Ovary (tissue), 10 donors: ENCODE measurements at places on chromosomes 3 and 15.

DNA sequence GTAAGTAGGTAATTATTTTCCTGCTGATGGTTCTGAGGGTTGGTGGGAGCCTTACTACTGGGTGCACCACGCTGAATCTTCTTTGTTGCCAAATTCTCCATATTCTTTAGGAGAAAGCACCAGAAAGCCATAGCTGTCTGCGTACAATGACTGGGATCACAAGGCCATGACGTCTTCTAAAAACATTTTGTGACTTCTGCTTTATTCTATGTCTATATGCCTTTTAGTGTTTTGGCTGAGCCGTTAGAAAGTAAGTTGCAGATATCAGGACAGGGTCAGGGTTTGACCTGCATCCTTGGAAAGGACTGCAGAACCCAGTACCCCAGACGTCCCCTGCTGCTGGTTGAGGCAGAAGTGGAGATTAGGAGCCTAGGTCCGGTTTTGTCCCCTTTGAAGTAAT is 95.6 kb downstream of the DNASE1L3 start:
- DNase-seq = no peak

DNA sequence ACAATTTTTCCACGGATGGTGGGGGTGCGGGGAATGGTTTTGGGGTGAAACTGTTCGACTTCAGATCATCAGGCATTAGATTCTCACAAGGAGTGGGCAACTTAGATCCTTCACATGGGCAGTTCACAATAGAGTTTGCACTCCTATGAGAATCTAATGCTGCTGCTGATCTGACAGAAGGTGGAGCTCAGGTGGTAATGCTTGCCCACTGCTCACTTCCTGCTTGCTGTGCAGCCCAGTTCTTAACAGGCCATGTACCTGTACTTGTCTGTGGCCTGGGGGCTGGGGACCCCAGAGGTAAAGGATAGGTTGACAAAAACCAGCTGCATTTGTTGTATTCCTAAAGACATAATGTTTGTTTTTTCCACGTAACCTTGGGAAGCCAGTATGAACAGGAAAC is 16.0 kb downstream of the DZIP3 start:
- DNase-seq = no peak

GRCh38 chr3:46972396-46972795 is 4.1 kb downstream of the CCDC12 start:
- DNase-seq = no peak

- no peak for DNase-seq
These were observed 11.4 kb downstream of the PPP1R2 start for GRCh38 chr3:195531683-195532082.

- no peak for DNase-seq
These were observed 35.8 kb upstream of the ATOSA start for GRCh38 chr15:52714968-52715367.

DNA sequence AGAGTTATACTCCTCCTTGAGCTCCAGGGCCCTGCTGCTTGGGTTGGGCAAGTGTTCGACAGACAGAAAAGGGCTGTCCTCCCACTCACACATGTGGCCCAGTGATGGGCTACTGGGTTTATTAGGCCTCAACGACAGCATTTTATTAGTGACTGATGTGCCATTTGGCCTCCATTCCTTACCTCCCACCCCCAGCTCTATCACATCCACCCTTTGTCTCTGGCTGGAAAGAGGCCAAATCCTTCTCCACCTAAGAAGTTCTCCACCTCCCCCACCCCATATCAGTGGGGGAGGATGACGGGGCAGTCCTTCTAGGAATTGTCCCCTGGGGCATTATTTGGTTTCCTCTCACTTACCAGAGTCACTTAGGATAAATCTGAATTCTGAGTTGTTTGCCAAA is 57.1 kb upstream of the WNT5A start:
- DNase-seq = no peak

DNA sequence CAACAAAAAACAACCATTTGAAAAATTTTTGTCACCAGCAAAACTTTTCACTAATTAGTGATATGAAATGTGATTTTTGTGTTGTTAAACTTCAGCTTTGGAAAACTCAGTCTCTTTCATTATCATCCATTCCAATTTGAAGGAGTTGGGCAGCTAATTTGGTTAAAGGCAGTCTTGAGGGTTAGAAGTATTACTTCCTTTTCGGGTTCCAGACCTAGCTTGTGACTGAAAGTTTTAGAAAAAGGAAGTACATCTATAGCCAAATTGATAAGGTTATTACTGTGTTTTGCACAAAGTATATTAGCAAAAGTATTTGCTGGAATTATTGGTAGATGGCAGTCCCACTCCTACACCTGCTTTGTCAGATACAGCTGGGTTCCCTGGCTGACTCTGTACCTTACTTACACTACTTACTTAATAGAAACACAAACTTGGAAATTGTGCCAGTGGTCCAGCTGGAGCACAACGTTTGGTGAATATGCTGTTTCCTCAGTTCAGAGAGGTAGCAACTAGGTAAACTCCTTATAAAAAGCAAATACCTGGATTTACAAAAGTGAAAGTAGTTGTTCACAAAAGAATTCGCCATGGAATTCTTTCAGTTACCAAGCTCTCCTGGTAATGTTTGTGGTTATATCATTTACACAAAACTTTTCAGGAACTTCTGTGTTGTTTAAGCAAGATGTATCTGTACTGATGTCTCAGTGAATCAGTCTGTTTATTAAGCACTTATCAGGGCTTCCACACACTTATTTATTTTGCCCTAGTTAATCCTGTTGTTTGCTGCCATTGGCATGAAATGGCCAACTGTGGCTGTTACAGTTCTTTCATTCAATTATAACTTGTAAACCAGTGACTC is 31.6 kb downstream of the TIPARP start:
- no peak for DNase-seq

GRCh38 chr3:87219611-87220010 is 7.5 kb upstream of the CHMP2B start:
- DNase-seq = no peak

- no peak for DNase-seq
These were observed 18.2 kb downstream of the EIF3J start for GRCh38 chr15:44554934-44555723.

DNA sequence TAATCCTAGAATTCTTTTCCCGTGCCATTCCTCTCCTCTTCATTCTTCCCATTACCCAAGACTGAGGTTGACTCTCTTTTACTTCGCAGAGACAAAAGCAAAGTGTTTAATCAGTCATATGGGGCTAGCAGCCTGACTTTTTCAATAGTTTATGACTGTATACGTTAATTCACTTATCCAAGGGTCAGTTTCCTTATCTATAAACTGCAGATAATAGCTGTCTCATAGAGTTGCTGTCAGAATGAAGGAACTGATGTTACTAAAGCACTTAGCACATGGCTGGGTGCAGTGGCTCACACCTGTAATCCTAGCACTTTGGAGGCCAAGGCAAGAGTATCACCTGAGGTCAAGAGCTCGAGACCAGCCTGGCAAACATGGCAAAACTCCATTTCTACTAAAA is 43.5 kb upstream of the ULK4 start:
- no peak for DNase-seq

DNA sequence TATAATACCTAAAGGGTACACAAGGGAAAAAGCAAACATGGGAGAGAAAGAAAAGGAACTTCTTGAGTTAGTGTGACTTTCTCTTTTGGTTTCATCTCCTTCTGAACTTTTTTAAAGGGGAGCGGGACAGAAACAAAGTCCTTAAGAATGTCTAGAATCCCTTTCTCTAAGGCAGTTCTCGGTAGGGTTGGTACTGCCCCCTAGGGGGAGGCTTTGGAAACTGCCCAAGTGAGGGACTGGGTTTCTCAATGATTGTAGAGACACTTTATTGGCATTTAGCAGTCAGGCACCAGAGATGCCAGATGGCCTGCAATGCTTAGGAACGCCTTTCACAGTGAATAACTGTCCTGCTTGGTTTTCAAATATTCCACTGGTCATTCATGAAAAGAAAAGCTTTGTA is 172.7 kb downstream of the WDR72 start:
- DNase-seq = no peak

DNA sequence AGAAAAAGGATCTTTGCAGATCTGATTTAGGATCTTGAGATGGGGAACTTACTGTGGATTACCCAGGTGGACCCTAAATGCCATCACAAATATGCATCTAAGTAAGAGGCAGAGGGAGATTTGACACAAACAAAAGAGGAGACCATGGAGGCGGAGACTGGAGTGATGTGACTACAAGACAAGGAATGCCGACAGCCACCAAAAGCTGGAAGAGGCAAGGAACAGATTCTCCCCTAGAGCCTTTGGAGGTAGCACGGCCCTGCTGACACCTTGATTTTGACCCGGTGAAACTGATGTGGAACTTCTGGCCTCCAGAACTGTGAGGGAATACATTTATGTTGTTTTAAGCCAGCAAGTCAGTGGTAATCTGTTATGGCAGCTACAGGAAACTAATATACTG is 44.0 kb downstream of the GASK1A start:
- no peak for DNase-seq

DNA sequence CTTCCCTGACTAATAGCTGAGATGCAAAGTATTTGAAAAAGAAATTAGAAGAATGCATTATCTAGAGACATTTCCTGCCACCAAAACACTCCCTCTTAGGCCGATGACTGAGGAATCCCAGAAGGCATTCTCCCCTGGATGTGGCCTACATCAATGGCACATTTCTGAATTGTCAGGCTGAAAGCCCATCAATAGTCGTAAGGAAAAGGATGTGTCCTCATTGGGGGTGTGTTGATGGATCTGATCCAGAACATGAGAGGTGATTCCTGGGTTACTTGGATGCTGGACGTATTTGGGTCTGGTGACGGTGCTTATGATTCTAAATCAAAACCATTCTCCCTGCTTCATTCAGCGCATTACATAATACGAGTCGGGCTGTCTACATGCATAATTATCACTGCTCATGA is 216.9 kb upstream of the CDIN1 start:
- no peak for DNase-seq

DNA sequence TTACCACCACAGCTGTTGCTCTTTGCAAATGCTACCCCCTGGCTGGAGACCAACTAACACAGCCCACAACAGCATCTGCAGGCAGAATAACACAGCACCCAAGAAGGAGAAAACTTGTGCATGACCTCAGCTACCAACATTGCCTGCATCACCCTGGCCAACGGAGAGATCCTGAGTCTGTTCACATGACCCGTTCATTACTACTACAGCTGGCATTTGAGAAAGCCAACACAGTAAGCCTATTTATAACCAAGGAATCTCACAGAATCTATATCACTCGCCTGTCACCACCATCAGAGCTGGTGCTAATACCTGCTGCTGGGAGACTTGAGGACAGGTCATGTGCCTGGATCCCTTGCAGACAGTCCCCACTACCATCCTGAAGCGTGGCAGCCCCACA is 215.2 kb downstream of the POLQ start:
- DNase-seq = no peak

GRCh38 chr3:43998836-43999727 is 242.6 kb upstream of the TOPAZ1 start:
- DNase-seq = no peak

DNA sequence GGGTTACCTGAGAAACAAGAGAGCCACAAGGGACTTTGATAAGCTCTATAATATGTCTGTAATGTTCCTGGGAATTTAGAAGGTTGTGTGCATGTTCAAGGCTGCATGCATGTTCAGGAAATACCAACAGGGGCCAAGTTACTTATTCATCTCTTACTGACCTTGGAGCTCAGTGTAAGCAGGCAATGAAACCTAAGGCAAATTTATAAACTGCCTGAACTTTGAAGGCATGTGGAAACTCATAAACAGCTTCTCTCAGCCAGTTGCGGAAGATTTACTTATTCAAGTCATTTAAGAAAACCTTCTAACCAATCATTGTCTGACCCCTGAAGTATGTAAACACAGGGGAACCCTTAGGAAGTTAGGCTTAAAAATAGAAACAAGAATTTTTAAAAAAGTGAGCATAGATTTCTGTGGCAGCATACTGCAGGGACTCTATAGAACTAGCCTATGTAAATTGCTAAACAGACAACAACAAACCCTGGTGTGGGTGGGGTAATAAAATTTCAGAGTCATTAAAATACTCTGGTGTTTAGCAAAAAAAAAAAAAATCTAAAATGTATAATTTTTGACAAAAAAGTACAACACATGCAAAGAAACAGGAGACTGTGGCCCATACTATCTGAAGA is 57.2 kb downstream of the SLC15A2 start:
- no peak for DNase-seq

- no peak for DNase-seq
These were observed 120.0 kb downstream of the DUT start for GRCh38 chr15:48451241-48451640.

GRCh38 chr3:123401836-123402530 is 46.9 kb downstream of the ADCY5 start:
- DNase-seq = no peak

- no peak for DNase-seq
These were observed 13.5 kb downstream of the SPTBN5 start for GRCh38 chr15:41880156-41880877.

GRCh38 chr15:96093063-96093462 is 237.4 kb upstream of the NR2F2 start:
- DNase-seq = no peak

- no peak for DNase-seq
These were observed 34.4 kb downstream of the SUCLG2 start for GRCh38 chr3:67619991-67620390.

GRCh38 chr3:133891662-133892378 is 3.9 kb downstream of the RAB6B start:
- no peak for DNase-seq

- no peak for DNase-seq
These were observed 38.4 kb upstream of the RBM5 start for GRCh38 chr3:50050361-50050760.

- DNase-seq = no peak
These were observed 73.7 kb downstream of the TM2D3 start for GRCh38 chr15:101578443-101578894.

- no peak for DNase-seq
These were observed 130.9 kb upstream of the SATB1 start for GRCh38 chr3:18556001-18556408.

DNA sequence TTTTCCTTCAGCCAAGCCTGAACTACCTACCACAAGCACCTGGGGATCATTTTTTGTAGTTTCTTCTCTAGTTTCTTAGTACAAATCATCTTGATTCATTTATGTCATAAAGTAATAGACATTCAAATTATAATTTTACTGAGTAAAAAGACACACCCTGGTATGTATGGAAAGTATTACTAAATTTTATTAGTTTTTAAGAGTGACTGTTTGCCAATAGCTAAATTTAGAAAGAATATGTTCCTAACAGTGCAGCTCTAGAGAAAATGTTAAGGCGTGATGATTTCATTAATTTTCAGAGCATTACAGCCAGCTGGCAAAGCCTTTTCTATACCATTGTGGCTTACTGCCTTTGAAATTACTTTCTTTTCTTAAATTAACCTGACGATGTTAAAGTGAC is 612.0 kb upstream of the KCNMB2 start:
- no peak for DNase-seq

DNA sequence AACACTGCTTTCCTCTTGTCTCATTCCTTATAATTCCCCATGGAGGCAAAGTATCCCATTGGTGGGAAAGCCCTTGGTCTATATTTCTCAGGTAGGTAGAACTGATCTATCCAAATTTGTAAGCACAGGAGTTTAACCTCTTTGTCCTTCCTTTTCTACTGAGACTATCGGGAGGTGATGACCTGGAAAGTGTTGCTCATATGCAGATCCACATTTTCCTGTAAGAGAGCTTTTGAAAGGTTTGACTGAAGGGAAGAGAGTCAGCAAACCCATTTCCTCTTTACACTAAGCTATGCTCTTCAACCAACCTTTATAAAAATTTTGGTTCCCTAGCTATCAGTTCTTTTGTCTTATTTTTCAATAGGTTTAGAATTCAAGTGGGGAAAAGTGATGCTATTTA is 200.7 kb downstream of the TIGIT start:
- DNase-seq = no peak
